ENCODE measurements at places on chromosomes 1 and 21. TPM values are rescaled to one million over a fixed set of nuclear protein-coding genes. Genes with fewer than 3 reads are reported as not detected.

GRCh38 chr1:25361901-25362300 is 23.8 kb downstream of the TMEM50A start:
- DNase-seq, result no peak

- peak; percentile 93 for DNase-seq
Measured at GRCh38 chr1:23376890-23377811, 7.5 kb upstream of the ZNF436 start.

GRCh38 chr21:38488640-38489270 is 9.5 kb downstream of the ERG start:
- DNase-seq, result no peak

Gene GSTM5
- total RNA-seq, result not detected

Gene RPE65
- total RNA-seq, result not detected
